T-helper 1 cell (primary cell): ENCODE measurements at places on chromosomes 7 and 10.

- DNase-seq: no peak
These were observed 176.5 kb upstream of the AKR1E2 start for GRCh38 chr10:4649471-4649870.

- DNase-seq: no peak
These were observed 31.8 kb upstream of the IL15RA start for GRCh38 chr10:6009150-6009549.

- no peak for DNase-seq
These were observed 38.1 kb downstream of the EXOC6 start for GRCh38 chr10:92886334-92886961.

DNA sequence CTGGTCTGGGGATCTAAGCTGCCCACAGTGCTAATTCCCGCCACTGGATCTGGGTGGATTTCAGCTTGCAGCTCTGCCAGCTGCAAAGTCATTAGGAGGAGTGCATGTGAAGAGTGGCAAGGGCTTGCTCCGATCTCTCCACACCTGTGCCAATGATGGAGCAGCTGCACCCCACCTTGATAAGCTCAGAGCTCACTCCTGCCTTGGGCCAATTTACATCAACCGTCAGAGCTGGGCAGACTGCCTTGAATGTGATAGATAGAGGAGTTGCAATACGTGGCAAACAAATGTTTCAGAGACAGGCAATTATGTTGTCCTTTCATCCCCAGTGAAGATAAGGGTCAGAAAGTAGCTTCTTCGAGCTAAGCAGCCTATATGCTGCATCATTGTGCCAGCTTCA lies 379.9 kb downstream of the SH2D4B start:
- no peak for DNase-seq

- DNase-seq: no peak
These were observed 124.4 kb upstream of the PTPRZ1 start for GRCh38 chr7:121748546-121748945.

DNA sequence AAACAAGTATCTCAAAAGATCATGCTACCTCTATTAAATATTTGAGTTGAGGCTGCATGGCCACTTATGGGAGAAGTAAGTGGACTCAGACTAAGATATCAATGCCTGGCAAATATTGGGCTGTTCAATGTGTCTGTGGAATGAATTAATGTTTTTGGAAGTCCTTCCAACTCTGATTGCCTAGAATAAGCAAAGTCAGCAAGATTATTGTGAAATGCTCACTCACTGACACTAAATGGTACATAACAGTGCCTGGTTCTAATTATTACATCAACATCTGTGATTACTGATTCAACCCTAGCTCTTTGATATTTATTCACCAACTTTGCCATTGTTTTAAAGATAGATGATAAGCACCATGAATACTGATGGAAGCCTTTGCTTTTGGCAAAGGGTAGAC lies 45.5 kb upstream of the HDAC9 start:
- no peak for DNase-seq

DNA sequence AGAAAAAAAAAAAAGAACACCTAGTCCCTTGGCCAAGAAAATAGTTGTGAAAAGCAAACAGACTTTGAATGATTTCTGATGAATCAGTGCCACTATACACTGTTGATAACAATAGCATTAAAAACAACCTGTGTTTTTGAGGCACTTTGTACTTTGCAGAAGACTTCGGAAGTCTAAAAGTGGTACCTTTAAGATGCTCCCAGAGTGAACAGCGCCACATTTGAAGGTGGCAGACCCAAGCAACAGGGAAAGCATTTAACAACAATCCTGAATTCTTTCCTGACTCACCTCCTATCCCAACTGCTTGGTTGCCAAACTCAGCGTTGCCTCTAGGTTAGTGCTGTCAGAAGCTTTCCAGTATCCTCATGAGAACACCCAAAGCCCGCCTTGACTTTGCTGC lies 102.5 kb upstream of the CCDC6 start:
- no peak for DNase-seq

GRCh38 chr10:128300290-128300824 lies 174.1 kb upstream of the MKI67 start:
- no peak for DNase-seq

- no peak for DNase-seq
These were observed 102.7 kb downstream of the ANKRD7 start for GRCh38 chr7:118327174-118327573.
